ENCODE measurements at places on chromosomes 7 and 10.

DNA sequence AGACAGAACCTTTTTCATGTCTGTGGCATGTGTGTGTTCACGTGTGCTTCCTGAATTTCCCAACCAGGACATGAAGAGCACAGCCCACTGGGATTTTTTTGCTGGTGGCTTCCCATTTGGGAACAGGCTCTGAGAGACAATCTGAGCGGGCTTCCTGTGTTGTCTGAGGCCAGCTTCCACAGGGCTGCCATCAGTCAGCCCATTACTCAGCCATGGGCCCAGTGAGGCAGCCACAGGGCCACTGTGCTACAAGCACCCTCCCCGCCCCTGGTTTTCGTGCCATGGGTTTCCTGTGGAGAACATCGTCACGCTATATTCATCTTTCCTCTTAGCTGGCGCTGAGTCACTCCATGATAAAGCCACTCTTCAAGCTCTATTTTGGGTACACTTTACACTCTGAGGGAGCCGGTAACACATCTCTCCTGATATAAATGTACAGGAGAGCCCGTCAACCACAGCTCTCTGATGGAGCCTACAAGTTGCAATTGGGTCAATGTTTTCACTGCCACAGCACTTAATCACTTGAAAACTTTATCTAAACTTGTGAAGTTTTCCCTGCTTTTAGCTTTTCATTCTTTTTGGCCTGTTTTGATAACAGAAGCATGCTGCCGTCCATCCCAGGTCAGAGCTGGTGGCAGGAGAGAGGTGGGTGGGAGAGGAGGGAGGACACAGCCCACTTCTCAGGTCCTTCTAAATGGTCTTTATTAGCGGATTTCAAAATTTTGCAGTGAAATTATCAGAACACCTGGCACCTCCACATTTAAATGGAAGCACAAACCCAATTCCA, 96.9 kb downstream of the HIPK2 start:
- no peak for DNase-seq

GRCh38 chr7:94787285-94787684, 120.1 kb upstream of the PPP1R9A start:
- DNase-seq = no peak

DNA sequence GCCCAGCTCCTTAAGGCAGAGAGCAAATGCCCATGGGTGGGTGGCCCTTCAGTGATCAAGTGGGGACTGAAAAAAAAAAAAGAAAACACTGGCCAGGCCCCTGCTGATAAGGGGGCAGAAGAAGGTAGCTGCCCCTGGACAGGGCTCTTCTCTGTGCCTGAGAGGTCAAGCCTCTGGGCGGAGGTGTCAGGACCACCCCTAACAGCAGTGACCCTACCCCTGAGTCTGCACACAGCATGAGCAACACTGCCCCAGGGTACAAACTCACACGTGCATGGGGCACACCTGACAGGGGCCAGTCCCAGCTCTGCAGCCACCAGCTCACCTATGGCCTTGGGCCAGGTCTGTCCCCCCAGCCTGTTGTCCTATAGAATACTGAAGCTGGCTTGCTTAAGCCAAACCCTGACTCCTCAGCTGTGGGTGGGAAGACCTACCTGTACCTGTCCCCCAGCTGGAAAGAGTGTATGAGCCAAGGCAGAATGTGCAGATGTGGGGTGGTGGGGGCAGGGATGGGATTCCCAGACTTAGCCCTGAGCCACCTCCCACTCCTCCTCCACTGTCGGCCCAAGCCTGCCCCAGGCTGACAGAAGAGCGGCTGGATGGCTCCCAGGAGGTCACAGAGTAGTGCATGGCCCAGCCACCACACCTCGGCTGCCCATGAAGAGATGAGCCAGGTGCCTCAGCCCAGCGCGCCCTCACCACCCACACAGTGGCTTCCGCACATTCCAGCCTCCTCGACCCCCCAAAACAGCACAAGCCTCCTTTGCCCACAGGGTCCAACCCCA, 23.7 kb downstream of the KCNH2 start:
- no peak for DNase-seq

GRCh38 chr10:51188008-51188407, 113.7 kb downstream of the PRKG1 start:
- no peak for DNase-seq

- DNase-seq = peak; percentile 73
Observed at GRCh38 chr10:29735628-29736365, 101.0 kb upstream of the SVIL start.

GRCh38 chr10:132626761-132627665, 89.4 kb downstream of the INPP5A start:
- DNase-seq = no peak

GRCh38 chr7:42405782-42406181, 168.8 kb upstream of the GLI3 start:
- DNase-seq = no peak

GRCh38 chr7:130127821-130128317, 57.5 kb downstream of the KLHDC10 start:
- no peak for DNase-seq

DNA sequence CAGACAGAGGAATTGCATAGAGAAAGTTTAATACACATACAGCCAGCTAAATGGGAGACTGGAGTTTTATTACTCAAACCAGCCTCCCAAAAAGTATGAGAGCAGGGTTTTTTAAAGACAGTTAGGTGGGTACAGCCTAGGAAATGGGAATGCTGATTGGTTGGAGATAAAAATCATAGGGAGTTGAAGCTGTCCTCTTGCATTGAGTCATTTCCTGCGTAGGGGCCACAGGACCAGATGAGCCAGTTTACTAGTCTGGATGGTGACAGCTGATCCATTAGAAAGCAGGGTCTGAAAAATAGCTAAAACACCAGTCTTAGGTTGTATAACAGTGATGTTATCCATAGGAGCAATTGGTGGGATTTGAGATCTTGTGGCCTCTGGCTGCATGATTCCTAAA, 76.1 kb upstream of the POM121L12 start:
- DNase-seq = no peak

DNA sequence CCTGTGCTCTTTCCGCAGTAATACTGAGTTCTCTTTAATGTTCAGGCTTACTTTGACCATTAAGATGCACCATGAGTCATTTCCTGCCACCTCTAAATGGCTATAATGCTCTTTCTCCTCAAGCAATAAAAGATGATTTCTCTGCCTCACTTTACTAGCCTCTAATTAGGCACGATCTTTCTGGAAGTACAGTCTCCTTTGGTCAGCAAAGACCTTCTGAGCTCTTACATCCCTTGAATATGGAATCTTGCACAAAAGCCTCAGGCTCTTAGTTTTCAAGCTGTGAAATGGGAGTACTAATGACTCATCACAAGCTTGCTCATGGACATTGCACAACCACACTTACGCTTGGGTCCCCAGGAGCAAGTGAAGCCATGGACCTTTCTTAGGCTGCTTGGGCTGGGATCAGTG, 85.9 kb downstream of the FRMD4A start:
- DNase-seq = no peak

GRCh38 chr7:157514306-157514705, 177.5 kb downstream of the DNAJB6 start:
- DNase-seq = no peak

DNA sequence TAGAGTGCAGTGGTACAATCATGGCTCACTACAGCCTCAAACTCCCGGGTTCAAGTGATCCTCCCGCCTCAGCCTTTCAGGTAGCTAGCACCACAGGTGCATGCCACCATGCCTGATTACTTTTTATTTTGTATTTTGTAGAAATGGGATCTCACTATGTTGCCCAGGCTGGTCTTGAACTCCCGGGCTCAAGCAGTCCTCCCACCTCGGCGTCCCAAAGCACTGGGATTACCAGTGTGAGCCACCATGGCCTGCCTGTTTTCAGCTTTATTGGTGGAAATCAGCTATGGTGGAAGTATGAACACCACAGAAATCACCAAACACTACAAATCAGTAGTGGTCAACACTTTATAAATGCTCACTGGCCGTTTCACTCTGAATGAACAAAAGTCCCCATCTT, 299.9 kb upstream of the LYZL1 start:
- DNase-seq = no peak

- DNase-seq = no peak
Observed at GRCh38 chr10:21402606-21403083, 122.8 kb downstream of the SKIDA1 start.

- no peak for DNase-seq
Observed at GRCh38 chr7:2786607-2787116, 57.4 kb downstream of the GNA12 start.

DNA sequence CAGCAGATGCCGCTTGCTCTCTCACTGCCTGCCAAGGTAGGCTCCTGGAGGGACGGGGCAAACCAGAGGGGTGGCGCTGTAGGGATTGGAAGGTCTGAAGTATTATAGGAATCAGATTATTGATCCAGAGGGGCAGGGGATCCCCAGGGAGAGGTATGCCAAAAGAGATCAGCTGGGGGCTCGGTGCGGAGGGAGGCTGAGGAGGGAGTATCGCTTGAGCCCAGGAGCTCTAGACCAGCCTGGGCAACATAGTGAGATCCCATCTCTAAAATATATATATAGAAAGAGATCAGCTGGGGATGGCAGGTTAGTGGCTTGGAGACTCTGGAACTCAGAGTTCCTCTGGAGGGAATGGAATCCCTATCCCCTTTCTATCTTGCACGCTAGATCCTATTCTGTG, 7.0 kb upstream of the PCOLCE start:
- no peak for DNase-seq

- DNase-seq = no peak
Observed at GRCh38 chr10:75358835-75359421, 42.6 kb downstream of the ZNF503 start.

GRCh38 chr10:21337171-21337792, 188.2 kb downstream of the SKIDA1 start:
- no peak for DNase-seq

GRCh38 chr10:80273523-80274170, 15.8 kb downstream of the MAT1A start:
- no peak for DNase-seq

Data from central memory CD4-positive, alpha-beta T cell (primary cell).